ENCODE measurements at places on chromosomes 1 and 21. TPM values are rescaled to one million over a fixed set of nuclear protein-coding genes. Genes with fewer than 3 reads are reported as not detected.

Gene TNFAIP8L2
- not detected for total RNA-seq

Gene IL20
- total RNA-seq: not detected

Gene DNAH14
- 5.8 TPM for total RNA-seq

Gene EDN2
- total RNA-seq: not detected

Gene ETV3L
- not detected for total RNA-seq

Gene RGS1
- total RNA-seq: not detected

Gene ABCG1
- total RNA-seq: 1.6 TPM

Gene SAMD11
- total RNA-seq: 11.7 TPM

Gene PLPPR4
- total RNA-seq: 0.12 TPM

Gene CD53
- not detected for total RNA-seq

Gene SEC16B
- 1.5 TPM for total RNA-seq

Gene CYP4B1
- not detected for total RNA-seq

Gene REN
- total RNA-seq: not detected

Gene RIIAD1
- total RNA-seq: not detected

Gene RIPPLY3
- not detected for total RNA-seq

Gene DNAJC6
- total RNA-seq: 0.26 TPM

Gene GREM2
- 0.43 TPM for total RNA-seq

Gene ANKRD34A
- 1.6 TPM for total RNA-seq

Gene DTL
- 6.0 TPM for total RNA-seq

Gene CLK2
- total RNA-seq: 20.5 TPM

Gene PRR9
- total RNA-seq: not detected

Gene TTC22
- total RNA-seq: not detected

Gene FMOD
- total RNA-seq: 50.4 TPM

Gene ANP32E
- 11.6 TPM for total RNA-seq

Gene RCSD1
- total RNA-seq: 1.7 TPM

Gene ILDR2
- 0.09 TPM for total RNA-seq

Gene ECM1
- 17.6 TPM for total RNA-seq

Gene GNG4
- 0.09 TPM for total RNA-seq

Gene CRNN
- not detected for total RNA-seq

Gene GUCA2A
- not detected for total RNA-seq

Gene SLC44A5
- 0.26 TPM for total RNA-seq

Gene DMRTA2
- total RNA-seq: not detected

Gene PPIAL4G
- not detected for total RNA-seq

Gene ST6GALNAC3
- total RNA-seq: 1.5 TPM

Gene TM2D1
- total RNA-seq: 55.8 TPM

Gene TCHH
- not detected for total RNA-seq

Gene LEFTY1
- total RNA-seq: not detected

Data from pericardium fibroblast (primary cell).